Kidney (tissue), 22 donors: ENCODE measurements at places on chromosomes 7 and 10. TPM values are rescaled to one million over a fixed set of nuclear protein-coding genes. Genes with fewer than 3 reads are reported as not detected.

DNA sequence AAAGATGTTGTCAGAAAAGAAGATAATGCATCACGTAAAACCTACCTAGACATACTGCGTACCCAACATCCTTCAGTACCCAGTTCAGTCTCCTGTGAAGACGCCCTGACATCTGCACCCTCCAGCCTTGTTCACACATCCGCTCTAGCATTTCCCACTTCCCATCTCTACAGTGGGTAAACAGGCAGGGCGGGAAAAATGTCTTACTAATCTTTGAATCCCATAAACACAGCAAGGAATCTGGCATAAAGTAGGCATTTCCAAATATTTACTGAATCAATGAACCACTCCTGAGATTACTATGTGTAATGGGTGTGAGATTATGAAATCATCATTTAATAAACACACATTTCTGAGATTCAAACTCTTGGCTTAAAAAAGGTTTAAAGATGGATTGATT is 132.8 kb downstream of the GLI3 start:
- DNase-seq = no peak

DNA sequence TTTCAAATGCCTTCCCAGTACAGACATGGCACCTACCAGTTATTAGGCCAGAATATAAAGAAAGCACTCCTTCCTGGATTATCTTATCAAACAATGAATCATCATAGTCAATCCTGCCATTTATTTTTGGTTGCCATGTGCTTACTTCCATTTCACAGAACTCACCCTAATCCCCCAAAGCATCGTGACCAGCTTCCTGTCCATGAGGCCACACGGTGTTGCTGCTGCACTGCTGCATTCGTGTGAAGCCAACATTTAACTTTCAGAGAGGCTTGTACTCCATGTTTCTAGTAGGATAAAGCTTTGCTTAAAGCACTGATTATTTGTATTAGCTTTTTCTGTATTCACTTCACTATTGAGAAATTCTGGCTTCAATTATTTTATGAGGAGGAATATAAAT is 14.4 kb downstream of the COL28A1 start:
- DNase-seq = no peak

DNA sequence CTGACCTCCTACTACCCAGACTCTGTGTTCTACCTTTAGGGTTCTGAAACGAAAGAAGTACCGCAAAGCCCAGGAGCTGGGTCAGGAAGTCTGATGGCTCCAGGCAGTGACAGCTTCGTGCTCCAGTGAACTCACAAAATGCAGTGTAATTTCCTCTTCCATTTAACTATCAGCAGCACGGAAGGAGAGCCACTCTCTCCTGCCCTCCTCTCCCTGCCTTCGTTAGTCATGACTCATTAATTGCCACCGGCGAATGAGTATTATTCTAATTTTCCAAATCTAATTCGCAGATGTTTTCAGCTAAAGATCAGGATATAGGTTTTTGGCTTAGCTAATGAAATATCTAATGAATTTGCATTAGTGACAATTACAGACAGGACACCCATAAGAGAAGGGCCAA is 1262.0 kb downstream of the TYW1 start:
- no peak for DNase-seq

- DNase-seq = no peak
Observed at GRCh38 chr7:43634384-43634783, 51.5 kb downstream of the STK17A start.

GRCh38 chr7:113209449-113210203 is 91.3 kb upstream of the SMIM30 start:
- DNase-seq = no peak

DNA sequence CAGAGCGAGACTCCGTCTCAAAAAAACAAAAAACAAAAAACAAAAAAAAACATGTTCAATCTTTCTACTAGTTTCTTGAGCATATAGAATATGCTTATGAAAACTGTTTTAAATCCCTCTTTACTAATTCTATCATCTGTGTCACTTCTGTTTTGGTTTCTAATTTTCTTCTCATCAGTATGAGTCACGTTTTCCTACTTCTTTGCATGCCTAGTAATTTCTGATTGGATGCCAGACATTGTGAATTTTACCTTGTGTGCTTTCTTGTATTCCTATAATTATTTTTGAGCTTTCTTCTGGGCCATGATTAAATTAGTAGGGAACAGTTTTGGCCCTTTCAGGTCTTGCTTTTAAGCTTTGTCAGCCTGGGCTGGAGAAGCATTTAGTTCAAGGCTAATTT is 9.9 kb downstream of the MICU1 start:
- DNase-seq = no peak

The SLC13A1 gene
- 10.1 TPM for total RNA-seq

The NKX2-3 gene
- not detected for total RNA-seq

The AKR1D1 gene
- not detected for total RNA-seq

The ACHE gene
- 3.6 TPM for total RNA-seq
